ENCODE measurements at places on chromosomes 11 and 22.

DNA sequence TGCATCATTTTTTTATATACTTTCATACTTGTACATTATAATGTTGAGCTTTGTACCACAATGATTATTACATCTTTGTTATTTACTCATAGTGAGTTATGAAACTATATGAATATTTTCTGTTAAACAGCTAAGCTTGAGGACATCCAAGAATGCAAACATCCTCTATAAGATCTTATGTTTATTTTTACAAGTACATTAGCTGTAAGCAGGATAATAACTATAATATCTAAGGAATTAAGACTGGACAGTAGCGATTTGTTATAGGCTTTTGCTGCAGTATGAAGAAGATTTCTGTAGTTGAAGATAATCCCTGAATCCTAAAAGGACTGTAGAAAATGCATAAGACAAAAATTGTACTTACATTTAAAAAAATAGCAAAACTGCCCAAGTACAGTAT, 176.0 kb downstream of the METTL15 start:
- no peak for DNase-seq

DNA sequence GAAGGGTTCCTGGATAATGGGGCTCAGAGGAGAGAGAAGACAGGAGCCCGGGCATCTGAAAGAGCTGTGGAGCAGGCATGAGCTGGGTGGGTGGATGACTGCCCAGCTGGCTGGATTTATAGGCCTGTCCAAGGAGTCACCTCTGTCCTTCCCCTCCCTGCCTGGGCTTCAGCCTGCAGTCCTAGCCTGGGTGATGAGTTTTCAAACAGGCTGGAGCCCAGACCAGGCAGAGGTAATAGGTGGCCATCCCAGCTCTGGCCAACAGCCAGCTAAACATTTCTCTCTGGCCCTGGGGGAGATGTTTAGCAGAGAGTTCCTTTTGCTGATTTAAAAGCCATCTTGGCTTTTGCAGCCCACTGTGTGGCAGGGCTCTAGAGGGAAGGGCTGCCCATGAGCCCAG, 5.4 kb downstream of the C11orf96 start:
- no peak for DNase-seq

DNA sequence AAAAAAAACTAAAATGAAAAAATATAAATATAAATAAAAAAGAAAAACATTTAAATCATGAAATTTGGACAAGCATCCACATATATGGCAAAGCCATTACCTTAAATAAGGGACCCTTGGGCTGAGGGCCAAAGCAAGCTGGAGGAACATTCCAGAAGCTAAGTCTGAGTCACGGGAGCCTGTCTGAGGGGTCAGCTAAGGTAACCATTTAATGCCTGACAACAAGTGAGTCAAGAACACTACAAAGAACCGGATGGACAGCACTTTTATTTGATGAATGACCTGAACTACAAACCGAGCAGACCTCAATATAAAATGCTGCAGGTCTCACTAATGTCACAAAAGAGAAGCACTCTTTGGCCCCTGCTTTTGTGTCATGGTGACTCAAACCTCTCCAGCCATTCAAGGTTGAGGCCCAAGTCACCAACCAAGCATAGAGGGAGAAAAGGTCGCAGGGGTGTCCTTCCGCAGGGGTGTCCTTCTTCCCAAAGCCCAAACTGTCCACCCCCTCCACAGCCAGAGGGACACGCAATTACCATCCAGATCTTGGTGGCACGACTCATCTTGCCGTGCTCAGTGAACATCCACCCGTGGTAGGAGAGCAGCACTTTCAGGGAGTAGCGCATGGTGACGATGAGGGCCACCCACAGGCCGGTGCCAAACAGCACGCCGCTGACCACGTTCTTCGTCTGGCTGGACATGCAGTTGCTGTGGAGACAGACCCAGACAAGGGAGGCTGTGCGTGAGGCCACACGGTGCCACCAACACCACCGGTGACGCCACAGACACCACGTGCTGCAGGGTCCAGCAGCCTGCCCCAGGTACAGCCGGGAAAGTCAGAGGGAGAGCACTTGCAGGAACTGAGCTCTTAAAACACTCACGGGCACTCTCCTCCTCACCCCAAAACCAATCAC, 34.5 kb downstream of the CPT1A start:
- DNase-seq: no peak

GRCh38 chr11:109062445-109062844, 359.5 kb upstream of the C11orf87 start:
- DNase-seq: no peak

DNA sequence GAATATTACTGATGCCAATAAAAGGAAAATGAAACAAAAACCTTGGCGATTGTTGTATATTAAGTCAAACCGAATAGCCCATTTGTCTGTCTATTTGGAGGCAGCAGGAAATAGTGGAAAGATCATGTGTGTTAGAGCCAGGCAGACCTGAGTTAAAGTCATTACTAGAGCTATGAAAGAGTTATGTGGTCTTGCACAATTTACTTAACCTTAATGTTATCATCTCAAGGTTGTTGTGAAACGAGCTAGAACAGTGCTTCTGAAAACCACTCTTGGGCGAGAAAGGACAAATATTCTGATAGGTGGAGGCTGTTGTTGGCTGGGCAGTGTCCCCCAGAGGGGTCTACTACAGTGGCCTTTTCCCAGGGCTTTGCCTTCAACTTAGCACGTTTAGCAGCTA, 60.0 kb upstream of the NUP160 start:
- DNase-seq: no peak

DNA sequence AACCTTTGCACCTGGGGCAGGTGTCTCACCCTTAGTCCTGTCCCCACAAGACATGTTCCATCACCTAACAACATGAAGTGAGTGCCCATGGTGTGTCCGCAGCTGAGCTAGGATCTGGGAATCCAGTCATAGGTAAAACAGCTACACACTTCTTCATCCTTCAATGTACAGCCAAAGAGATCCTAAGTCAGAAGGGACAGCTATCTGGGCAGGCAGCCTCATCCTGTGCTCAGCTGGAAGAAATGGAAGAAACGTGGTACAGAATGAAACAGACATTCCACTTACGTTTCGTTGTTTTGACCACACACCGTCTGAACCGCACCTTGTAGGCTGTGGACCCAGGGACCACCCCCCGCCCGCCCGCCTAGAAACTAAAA, 30.8 kb downstream of the PDGFB start:
- DNase-seq: no peak

- DNase-seq: no peak
These were observed 300.3 kb downstream of the ST3GAL4 start for GRCh38 chr11:126655807-126656128.

- DNase-seq: no peak
These were observed 1.5 kb downstream of the ACY3 start for GRCh38 chr11:67648796-67649613.

DNA sequence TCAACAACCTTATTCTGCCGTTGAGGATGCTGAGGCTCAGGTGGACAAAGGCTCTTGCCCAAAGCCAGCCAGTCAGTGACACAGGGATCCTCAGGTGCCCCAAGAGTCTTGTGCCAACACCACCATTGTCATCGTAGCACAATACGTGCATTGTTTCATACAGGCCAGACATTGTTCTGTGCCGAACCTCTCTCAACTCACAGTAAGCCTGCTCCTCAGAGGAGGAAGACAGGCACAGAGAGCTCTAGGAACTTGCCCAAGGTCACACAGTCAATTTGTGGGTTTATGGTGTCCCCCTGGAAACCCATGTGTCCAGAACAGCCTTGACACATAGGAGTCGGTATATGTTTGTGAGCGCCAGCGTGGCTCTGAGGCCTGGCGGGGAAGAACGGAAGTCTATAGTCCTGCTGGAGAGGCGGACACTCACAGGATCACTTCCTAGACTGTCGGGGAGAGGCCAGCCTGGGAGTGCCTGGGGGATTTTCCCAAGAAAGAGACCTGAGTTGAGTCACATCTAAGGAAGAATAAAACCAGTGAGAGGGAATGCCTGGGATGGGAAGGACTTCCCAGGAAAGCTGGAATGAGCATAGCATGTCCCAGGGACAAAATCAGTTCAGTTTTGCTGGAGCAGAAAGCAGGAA, 20.2 kb downstream of the LIF start:
- DNase-seq: no peak

DNA sequence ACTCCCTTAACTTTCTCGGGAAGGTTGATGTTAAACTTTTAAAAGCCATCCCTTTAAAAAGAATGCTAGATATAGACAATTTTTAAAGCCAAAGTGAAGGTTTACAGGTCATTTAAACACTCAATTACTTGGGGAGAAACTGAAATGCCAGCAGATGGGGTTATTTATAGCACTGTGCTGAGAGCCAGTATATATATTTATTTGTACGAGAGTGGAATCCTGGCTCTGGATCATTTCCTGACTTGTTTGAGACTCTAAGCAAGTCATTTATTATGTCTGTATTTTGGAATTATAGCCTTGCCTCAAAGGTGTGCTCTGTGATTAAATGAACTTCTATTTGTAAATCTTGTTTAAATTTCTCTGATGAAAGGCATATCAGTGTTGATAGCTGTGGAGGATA, 6.8 kb upstream of the ZBED5 start:
- no peak for DNase-seq

DNA sequence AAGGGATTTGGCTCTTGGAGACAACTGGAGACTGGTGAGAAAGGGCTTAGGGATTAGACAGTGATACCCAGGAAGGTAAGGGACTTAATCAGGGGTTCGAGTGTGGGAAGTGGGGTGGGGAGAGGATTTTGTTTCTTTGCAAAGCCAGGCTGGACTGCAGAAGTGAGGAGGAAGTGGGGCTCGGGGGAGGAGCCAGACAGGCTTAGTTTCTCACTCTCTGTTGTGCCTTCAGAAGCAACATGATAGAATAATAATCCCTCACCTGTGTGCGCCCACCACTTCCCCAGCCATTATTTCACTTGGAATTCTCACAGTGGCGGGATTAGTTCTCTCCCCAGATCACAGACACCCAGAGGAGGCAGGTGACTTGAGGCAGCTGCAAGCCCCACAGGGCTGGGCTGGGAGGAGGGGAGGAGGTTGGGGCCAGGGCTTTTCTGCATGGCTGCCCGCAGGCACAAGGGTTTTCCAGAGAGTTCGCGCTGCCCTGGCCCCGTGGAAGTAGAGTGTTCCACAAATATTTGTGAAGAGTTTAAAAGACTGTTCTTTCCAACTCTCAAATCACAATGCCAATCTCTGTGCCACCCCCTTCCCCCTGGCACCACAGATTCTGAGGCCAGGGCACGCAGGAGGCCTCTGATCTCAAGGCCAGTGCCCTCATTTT, 4.0 kb upstream of the SEC14L2 start:
- DNase-seq: no peak

- peak; percentile 45 for DNase-seq
These were observed 791 bp downstream of the EI24 start for GRCh38 chr11:125569915-125570621.

DNA sequence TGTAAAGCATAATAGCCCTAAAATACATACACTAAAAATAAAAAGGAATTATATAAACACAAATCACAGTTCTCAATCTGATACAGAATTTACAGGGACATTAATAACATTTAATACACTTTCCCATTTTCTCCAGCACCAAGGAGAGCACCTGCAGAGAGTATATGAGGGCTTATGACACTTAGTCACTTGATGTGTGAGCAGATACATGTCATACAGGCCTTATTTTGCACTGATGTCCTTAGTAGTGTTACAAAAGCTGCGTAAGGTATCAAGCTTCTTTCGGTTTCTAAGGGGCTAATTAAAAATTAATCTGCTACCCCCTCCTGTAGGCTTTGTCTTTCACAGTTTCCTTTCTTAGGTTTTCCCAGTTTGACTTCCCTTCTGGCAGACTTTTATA, 61.3 kb downstream of the TRIM44 start:
- no peak for DNase-seq

DNA sequence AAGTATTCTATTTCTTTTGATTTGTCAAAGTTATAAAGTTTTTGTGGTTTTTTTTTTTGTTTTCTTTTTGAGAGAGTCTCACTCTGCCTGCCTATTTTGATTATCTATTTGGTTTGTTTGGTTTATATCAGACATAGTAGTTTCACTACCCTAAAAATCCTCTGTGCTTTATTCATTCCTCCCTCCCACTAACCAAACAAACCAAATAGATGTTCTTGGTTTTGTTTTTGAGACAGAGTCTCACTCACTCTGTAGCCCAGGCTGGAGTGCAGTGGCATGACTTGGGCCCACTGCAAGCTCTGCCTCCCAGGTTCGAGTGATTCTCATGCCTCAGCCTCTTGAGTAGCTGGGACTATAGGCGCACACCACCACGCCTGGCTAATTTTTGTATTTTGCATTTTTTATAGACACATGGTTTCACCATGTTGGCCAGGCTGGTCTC, 67.9 kb downstream of the ENTHD1 start:
- no peak for DNase-seq

GRCh38 chr11:110907629-110908028, 195.4 kb upstream of the ARHGAP20 start:
- DNase-seq: no peak

- DNase-seq: no peak
These were observed 80.5 kb upstream of the GDPD4 start for GRCh38 chr11:77381729-77382665.

- no peak for DNase-seq
These were observed 21.9 kb downstream of the IGHMBP2 start for GRCh38 chr11:68925611-68926010.

DNA sequence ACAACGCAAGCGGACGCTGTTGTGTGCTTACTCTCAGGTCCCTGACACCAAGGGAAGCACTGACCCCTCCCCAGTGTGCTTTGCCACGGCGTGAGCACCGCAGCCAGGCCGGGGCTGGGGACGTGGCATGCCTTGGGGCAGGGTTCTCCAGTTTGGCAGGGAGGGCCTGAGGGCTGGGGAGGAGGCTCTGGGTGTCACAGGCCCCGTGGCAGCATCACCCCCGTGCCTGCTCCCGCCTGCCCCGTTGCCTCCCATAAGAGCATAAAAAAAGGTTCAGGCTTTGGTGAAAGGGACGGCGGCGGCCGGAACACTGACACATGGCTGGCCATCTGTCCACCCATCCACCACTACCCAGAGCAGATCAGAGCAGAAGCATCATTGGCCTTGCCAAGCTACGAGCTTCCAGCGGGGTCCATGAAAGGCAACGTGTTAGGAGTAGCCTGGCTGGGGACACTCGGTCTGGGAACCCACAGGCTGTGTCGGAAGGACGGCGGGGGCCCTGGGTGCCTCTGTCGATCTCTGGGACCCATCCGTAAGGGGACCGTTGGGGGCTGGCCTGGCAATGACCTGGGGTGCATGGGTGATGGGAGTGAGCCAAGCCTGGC, 183.0 kb downstream of the IGLL1 start:
- DNase-seq: no peak

GRCh38 chr11:36247493-36247892, 41.7 kb downstream of the COMMD9 start:
- DNase-seq: no peak
